Activated CD4-positive, alpha-beta memory T cell treated with anti-CD3 and anti-CD28 coated beads, Interleukin-2, amount 10 ng/mL, durations not matched to agents 7 days and 5 days (primary cell): ENCODE measurements at places on chromosomes 6 and 20. TPM values are rescaled to one million over a fixed set of nuclear protein-coding genes. Genes with fewer than 3 reads are reported as not detected.

The COL21A1 gene
- total RNA-seq, result not detected

The MUC22 gene
- total RNA-seq, result not detected

The ECT2L gene
- total RNA-seq, result not detected

The SLC22A2 gene
- not detected for total RNA-seq

The CYP21A2 gene
- 0.23 TPM for total RNA-seq

The SIRPD gene
- total RNA-seq, result 0.15 TPM

The ADAM33 gene
- not detected for total RNA-seq

The ATP6V1G2 gene
- 2.7 TPM for total RNA-seq

The AGPAT1 gene
- total RNA-seq, result 42.7 TPM

The SFTA2 gene
- total RNA-seq, result not detected

The GLP1R gene
- total RNA-seq, result not detected

The ECI2 gene
- 37.2 TPM for total RNA-seq

The SNAP25 gene
- total RNA-seq, result 0.18 TPM

The TPX2 gene
- 137 TPM for total RNA-seq

The SLC4A11 gene
- 1.8 TPM for total RNA-seq

The TENT5A gene
- 2.0 TPM for total RNA-seq
